ENCODE measurements at places on chromosomes 4 and X.

- DNase-seq: no peak
Observed at GRCh38 chrX:72713130-72713529, 976 bp downstream of the PHKA1 start.

GRCh38 chr4:121248747-121249146 is 84.6 kb upstream of the TNIP3 start:
- no peak for DNase-seq

- no peak for DNase-seq
Observed at GRCh38 chrX:2185341-2186082, 315.3 kb downstream of the DHRSX start.

- no peak for DNase-seq
Observed at GRCh38 chr4:183674153-183674552, 15.1 kb downstream of the TRAPPC11 start.

DNA sequence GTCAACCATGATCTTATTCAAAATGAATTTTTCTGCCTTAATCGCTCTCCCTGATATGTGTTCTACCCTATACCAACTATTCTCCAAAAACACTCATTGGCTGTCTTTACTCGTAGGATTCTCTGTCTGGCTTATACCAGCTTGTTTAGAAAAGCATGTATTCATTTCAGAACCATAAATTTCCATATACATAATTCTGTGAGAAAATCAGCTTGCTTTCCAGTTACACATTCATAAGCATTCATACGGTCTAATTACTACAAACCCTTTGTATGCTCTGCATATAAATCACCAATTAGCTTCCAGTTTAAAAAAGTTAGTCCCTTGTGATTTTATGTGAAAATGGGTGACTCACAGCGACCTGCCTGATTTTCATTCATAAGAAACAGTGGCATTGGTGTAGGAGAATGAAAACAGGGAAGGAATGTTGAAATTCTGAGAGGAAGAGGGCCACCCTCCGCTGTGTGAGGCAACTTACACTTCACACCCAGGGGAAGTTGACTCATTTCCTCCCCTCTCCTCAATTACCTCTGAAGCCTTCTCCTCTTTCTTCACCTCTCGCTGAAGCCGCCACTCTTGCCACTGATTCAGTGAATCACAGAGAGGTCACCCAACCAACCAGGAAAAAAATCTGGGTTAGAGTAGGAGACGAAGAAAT is 63.3 kb downstream of the MEPE start:
- DNase-seq: peak; percentile 96

- DNase-seq: no peak
Observed at GRCh38 chrX:132609362-132609848, 120.6 kb upstream of the MBNL3 start.

DNA sequence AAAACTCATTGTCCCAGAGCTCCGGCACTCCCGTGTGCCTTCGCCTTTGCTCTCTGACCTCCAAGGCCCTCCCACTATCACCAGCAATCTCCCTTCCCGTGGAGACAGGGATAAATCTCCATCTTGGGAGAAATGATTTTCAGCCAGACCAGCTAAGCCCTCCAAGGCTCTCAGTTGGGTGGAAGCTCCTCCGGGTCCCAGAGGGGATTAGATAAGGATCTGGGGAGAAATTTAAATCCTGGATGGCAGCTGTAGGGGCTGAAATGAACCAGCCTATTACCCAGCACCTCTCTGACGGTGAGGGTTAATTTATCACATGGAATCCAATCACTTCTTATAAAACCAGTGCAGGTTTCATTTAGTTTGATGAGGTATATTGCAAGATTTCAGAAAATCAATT is 366.2 kb downstream of the FBXW7 start:
- DNase-seq: no peak

DNA sequence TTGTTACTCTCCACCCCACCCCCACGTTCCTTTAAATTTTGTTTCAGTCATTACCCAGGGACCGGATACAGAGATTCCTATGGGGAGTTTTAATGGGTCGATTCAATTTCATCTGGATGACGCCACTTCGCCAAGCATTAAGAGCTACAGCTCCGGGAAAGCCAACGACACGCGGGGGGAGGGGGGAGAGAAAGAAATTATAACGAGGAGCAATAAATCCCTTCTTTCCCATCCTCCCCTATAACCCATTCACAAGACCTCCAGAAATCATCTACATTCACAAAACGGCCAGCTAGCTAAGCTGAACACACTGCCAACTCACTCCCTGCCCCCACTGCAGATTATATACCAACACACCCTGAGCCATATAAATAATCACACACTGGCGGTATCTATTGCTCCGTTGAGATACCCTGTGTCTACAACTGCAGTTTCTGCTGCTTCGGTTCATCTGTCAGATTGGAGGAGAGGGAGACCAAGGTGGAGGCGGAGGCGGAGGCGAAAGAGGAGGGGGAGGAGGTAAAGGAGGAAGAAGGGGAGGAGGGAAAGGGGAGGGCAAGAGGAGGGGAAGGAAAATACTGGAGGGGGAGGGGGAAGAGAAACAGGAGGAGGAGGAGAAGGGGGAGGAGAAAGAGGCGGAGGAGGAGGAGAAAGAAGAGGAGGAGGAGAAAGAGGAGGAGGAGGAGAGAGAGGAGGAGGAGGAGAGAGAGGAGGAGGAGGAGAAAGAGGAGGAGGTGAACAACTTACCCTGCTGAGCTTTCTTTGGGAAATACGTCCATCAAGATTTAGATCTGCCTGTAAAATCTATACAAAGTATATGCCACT is 113.9 kb upstream of the VAMP7 start:
- DNase-seq: peak; percentile 73

GRCh38 chr4:163440040-163440439 is 33.5 kb downstream of the TKTL2 start:
- no peak for DNase-seq

DNA sequence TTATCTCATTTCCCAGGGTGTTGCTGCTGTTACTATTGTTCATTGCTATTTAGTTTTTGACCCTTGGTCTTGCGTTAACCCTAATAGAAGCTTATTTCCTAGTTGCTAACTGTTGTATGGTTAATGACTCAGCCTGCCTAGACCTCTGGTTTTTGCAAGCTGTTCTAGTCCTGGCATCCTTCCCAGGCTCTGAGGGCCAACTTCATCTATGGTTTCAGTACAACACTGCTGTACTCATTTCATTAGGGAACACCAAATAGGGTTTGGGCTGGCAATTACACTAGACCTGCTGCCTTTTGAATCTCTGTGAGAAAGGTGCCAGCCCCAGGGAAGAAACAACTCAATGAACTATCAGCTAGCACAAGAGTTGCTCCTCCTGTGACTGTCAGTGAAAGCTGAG is 59.6 kb downstream of the DCX start:
- DNase-seq: peak; percentile 83

DNA sequence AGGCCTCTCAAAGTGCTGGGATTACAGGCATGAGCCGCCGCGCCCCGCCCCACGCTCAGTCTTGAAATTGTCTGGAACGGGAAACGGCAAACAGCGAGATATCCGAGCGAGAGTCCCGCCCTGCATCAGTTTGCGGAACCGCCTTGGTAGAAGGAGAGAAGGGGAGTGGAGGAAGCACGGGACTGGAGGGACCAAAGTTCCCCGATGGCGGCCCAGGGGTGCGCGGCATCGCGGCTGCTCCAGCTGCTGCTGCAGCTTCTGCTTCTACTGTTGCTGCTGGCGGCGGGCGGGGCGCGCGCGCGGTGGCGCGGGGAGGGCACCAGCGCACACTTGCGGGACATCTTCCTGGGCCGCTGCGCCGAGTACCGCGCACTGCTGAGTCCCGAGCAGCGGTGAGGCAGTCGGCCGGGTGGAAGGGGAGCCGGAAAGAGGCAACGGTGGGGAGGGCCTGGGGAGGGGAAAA is at the start of gene BST1:
BST1 (plus strand) TSS at position 125 of the 463 bp plus-strand sequence; CDS start at position 205, 80 bp downstream.
- peak; percentile 58 for DNase-seq

DNA sequence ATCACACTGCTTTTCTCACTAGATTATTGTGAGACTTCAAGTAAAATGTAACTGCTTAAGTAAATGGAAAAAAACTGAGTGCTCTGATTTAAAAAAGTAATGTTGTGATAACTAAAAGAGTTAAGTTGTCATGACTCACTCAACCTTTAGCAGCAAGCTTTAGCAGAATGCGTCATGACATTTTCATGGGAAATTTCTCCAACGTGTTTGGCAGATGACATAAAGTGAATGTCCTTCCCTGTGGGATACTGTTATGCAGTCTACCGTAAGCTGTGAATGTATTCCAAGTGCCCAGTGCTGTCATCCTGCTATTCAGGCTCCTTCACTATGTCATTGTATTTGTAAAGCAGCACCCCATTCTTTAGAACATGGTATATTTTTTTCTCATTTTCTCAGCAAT is 136.2 kb downstream of the CPXCR1 start:
- no peak for DNase-seq

DNA sequence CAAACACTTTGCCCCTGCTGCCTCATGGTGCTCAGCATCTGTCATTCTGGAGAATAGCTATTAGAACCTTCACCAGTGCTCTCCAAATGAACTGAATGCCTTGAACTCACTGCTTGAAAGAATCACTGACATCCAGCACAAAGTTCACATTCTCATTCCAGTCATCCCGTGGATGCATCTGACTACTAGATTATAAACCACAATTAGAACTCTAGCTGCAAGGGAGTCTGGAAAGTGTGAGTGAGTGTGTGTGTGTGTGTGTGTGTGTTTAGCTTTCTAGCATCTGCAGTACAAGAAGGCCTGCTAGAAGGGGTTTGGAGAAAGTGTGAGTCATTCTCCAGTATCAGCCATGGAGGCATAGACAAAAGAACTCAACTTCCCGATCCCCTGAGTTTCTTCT is 71.3 kb upstream of the DYNLT3 start:
- no peak for DNase-seq

GRCh38 chr4:86300516-86300915 is 59.3 kb downstream of the MAPK10 start:
- DNase-seq: peak; percentile 1

DNA sequence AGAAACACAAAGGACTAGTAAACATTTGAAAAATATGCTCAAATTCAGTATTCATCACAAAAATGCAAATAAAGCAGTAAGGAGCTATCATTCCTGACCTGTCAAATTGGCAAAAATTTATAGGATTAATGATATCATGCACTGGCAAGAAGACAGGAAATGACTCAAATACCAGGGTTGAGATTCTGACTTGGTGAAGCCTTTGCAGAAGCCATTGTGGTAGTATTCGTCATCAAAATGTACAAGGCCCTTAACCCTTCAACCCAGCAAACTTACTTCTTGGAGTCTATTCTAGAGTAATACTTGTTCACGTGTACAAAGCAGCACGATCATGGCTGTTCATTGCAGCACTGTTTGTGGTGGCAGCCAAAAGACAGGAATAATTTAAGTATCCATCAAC is 132.4 kb downstream of the ENOX2 start:
- DNase-seq: peak; percentile 66

Measured in kidney tubule cell (primary cell).